ENCODE measurements at places on chromosomes 6 and 20.
A peak's percentile ranks its signal among the peaks of the same experiment; 100 is the strongest.

GRCh38 chr6:146887447-146888077 lies 288.8 kb downstream of the ADGB start:
- no peak for DNase-seq

DNA sequence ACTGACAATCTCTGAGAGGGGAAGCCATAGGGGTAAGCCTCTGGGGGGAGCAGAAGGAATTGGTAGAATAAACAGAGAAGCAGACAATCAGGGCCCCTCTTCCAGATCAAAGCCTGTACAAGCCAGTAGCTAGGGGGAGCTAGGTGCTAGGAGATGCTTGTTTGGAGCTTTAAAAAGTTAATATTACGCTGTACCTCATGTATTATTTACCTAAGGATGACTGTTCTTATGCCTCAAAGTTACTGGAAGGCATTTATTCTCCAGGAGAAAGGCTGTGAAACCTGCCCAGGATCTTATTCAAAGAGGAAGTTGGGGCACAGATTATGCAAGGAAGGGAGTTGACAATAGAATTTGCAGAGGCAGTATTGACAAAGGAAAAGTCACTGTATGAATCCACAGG lies 111.8 kb upstream of the SLC35F1 start:
- DNase-seq, result no peak

- no peak for DNase-seq
Measured at GRCh38 chr20:49452011-49452482, 30.4 kb downstream of the KCNB1 start.

DNA sequence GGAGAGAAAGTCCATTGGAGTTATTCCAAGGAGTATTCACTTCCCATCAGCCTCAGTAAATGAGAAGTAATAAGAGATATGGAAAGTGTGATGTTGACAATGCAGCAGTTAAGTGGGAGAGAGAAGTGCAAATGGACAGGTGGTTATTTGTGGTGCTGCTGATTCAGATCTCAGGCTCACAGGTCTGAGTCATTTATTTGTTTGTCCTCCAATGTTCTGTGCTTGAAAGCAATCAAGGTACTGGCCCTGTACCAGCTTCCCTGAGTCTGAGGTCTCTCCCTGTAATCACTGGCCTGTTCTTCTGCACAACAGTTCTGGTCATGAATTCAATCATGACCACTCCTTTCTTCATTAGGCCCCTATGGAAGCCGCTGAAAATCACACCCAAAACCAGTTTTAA lies 827.7 kb downstream of the MAFB start:
- DNase-seq, result no peak

GRCh38 chr6:160431791-160432404 lies 83.7 kb downstream of the SLC22A3 start:
- DNase-seq, result no peak

- DNase-seq, result no peak
Measured at GRCh38 chr6:36826520-36827227, 12.6 kb downstream of the CPNE5 start.

- peak; percentile 41 for DNase-seq
Measured at GRCh38 chr6:139392794-139393193, 18.3 kb upstream of the CITED2 start.

GRCh38 chr6:44309092-44309491 lies 4.1 kb downstream of the AARS2 start:
- peak; percentile 86 for DNase-seq

GRCh38 chr6:52595000-52595795 lies 18.3 kb upstream of the TRAM2 start:
- peak; percentile 90 for DNase-seq

DNA sequence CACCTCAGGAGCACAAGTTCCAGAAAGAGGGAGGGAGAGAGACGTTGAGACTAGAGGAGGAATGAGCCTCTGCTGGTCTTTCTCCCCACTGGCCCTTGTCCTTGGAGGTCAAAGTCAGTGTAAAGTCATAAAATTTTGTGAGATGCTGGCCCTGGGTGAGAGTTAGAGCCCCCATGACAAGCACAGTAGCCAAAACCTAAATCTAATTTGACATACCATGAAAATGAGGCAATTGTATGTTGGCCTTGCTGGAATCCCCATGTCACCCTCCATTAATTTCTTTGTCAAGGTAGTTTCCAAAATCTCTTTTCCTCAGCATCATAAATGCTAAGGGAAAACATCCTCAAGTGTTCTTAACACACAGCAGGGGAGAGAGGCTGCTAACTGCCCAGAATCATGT lies 17.6 kb upstream of the NEDD9 start:
- no peak for DNase-seq

GRCh38 chr20:56693217-56693616 lies 64.1 kb downstream of the TFAP2C start:
- no peak for DNase-seq

- no peak for DNase-seq
Measured at GRCh38 chr20:33475381-33476152, 14.3 kb upstream of the CBFA2T2 start.

GRCh38 chr6:44076356-44077213 lies 50.7 kb downstream of the MRPL14 start:
- no peak for DNase-seq

DNA sequence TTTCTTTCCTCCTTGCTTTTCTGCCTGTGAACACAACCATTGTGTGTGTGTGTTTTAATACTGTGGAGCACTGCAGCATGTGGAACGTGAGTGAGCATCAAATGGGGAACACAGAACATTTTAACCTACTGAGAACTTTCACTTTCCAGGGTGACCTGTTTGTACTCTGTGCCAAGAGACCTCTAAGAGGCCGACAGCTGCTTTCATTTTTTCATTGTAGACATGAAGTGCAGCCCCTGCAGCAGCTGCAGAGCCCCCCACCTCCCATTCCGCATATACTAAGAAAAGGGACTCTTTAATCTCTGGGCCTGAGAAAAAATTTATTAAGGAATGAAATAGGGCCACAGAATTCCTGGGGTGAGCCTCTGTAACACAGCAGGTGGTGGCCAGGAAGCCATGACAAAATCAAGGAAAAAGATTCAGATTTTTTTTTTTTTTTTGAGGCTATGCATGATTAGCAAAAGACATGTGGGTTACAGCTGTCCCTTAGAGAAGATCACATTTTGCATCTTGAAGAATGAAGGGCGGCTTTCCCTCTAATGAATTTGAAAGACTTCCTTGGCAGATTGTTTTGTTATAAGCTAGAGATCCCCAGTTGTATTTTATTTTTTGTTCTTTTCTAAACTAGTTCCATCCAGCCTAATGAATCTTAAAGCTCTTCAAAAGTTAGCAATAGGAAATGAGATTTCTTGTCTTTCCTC lies 503.4 kb downstream of the CD109 start:
- DNase-seq, result no peak

DNA sequence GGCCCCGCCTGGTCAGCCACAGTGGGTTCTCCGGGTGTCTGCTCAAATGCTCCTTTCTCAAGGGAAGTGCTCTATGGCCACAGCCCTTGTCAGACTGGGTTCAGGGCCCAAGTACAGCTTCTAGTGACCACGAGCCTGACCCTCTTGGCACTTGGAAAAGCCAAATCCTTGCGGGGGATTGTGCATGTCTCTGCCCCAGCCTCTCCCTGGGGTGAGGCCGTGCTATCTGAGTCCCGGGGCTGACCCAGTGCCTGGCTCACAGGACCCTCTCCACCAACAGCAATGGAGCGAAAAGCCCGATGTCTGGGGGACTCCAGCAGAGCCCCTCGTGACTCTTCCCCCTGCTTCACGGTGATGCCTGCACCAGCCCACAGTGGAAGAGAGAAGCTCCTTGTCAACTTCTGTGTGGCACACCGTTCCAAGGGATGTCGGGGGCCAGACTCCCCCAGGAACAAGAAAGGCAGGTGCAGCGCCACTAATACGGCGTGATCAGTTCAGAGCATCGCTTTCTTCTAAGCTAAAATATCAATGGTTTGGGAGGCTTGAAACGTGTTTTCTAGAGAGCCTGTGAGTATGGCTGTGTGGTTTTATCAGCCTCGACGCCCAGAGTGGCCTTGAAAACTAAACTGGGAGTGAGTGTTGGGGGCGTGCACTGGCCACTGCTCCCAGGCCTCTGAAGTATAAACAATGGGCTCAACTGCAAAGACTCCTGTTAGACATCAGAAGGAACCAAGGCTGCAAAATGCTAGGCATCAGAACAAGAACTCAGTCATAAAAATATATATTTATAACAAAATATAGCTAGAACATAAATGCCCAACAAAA lies 51.9 kb downstream of the DLL1 start:
- DNase-seq, result no peak

GRCh38 chr6:15897063-15897876 lies 231.6 kb upstream of the MYLIP start:
- DNase-seq, result peak; percentile 46

- no peak for DNase-seq
Measured at GRCh38 chr6:74785236-74785635, 420.6 kb downstream of the COL12A1 start.

- DNase-seq, result no peak
Measured at GRCh38 chr6:29516108-29516507, 28.4 kb upstream of the MAS1L start.

DNA sequence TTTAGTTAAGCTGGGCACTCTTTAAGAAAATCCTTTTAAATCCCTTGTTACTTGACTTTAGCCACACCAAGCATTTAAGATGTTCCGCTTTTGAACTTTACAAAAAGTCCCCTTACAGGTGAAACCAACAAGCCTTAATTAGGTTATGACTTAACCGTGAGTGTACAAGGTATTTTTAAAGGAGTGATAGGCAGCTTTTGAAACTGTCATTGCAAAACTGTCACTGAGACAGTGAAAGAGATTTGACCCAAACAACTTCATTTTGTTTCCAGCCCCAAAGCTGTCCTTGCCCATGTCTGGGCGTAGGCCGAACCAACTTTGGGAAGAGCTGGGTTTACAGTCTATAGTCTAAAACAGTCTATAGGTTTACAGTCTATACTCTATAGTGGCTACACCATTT lies 305.4 kb downstream of the FARS2 start:
- DNase-seq, result no peak

DNA sequence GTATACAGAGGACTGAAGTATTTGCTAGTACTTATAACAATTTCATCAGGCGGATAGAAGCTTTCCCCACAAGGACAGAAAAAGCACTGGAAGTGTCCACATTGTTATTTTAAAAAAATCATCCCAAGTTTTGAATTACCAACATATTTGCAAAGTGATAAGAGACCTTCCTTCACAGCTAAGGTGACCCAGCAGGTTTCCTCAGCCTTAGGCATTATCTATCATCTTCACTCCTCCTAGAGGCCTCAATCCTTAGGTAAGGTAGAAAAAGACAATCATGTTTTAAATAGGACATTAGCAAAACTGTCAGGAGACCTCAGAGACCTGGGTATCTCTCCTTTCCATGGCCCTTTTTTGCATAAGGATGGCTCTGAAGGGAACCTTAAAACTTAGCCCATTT lies 72.5 kb upstream of the CHD6 start:
- no peak for DNase-seq

GRCh38 chr6:145263778-145264211 lies 471.5 kb downstream of the EPM2A start:
- no peak for DNase-seq

DNA sequence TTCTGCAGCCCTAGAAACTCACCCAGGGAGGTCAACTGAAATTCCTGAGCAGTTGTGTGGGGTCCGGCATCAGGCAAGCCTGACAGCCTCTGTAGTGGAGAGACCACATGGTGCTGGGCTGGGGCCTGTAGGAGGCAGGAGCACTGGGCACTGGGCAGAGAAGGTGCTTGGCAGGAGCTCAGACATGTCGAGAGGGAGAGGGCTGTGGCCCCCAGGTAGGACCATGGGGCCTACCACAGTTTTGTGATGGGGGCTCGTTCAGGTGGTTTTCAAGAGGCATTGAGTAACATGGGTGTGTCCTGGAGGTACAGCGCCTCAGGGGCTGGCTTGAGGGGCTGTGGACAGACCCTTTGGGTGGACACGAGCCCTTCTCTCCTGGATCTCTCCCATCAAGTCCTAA lies 15.9 kb downstream of the SLC22A23 start:
- DNase-seq, result no peak

- no peak for DNase-seq
Measured at GRCh38 chr20:36653456-36653855, 7.5 kb upstream of the SLA2 start.

DNA sequence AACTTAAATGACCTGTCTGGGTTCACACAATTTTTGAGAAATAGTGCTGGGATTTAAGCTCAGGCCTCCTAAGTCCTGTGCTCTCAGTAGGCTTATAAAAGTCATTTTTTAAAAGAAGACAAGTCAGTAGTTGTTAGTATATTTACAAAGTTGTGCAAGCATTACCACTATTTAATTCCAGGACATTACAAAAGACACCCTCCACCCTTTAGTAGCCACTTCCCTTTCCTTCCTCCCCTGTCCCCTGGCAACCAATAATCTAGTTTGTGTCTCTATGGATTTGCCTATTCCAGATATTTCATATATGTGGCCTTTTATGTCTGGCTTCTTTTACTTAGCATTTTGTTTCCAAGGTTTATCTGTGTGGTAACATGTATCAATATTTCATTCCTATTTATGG lies 37.6 kb downstream of the HMGN3 start:
- DNase-seq, result no peak

DNA sequence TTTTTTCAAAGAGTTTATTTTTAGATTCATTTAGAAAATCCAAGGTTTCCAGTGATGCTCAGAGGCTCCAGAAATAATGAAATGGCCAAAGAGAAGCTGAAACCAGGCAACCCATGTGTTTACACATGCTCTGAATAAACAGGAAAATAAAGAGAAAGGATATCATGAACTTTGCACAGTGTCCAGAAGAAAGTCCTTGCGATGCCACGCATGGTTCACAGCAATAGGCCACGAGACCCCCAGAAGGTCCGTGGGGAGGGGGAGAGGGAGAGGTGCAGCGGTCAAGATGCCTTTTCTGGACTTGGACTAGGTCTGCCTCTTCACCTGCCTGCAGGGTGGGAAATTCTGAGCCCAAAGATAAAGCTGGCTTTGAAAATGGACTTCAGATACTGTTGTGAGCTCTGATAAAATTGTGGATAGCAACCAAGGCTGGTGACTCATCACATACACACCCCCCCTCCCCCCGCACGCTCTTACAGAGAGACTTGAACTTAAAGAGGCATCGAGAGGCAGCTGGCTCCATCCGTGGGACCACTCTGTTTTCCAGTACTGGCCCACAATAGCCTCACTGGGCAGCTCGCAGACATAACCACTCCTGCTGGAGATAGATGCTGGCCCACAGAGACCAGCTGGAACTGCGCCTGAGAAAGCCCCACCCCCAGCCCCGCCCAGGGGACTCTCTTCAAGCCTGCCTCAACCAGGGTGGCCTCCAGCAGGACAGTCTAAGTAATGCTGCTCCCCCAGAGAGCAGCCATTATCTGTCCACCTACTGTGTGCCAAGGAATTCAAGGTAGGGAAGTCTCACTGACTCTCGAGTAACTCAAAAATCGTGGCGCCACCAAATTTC lies 21.2 kb upstream of the NFATC2 start:
- peak; percentile 66 for DNase-seq

DNA sequence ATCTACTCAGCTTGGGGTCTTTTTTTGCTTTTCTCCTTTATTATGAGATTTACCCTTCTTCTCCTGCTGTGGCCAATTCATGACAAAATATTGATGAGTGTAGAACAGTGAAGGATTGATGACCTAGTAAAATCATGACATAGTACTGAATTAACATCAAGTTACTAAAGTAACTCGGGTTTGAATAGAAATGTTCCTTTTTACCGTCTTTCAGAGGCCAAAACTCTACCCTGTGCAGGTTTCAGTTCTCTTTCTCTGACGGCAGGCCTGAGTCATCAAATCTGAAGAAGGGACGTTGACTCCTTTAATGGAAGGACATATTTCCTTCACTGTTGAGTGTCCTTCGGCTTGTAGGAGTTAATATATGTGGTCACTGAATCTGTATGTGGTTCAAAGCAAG lies 80.7 kb downstream of the RREB1 start:
- DNase-seq, result no peak

Measured in AG08395 (cell line).